Neural progenitor cell (in vitro differentiated cells): ENCODE measurements at places on chromosomes 4 and X. TPM values are rescaled to one million over a fixed set of nuclear protein-coding genes. Genes with fewer than 3 reads are reported as not detected.

NDST4 gene
- 1.2 and 1.5 TPM in 2 replicates for total RNA-seq

DNA sequence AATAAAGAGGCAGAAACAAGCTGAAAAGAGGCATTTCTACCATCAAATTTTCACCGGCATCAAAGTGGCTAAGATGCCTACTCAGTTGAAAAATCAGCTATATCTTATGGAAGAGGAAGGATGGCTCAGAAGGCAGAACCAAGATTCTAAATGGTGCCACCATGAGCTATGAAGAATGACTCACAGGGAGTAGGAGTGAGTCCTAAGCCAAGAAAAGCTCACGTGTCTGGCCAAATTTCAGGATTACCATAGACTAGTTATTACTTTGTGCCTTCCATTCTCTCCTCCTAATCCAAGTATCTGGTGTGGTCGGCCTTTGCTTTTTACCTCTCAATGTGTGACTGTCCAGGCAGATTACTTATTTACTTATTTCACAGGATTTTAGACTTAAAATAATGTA is 54.8 kb downstream of the BMP3 start:
- no peak for DNase-seq

GRCh38 chr4:140152751-140153418 is 1.1 kb downstream of the MAML3 start:
- DNase-seq = peak; percentile 71

DNA sequence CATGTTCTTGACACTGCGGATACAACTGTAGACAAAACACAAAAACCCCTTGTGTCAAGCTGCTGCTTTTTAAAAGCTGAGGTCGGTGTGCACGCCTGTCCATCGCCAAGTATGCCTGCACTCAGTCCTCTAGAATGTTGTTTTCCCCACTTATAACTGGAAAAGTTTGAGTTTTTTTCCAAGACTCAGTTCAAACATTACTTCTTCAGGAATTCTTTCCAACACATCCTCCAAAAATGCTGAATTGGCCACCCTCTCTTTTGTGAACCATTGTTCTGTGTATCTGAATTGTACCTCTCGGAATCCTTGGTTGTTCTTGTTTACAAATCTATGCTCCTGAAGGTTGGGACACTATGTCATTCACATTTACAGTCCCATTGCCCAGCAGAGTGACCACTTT is 94.6 kb downstream of the REELD1 start:
- DNase-seq = no peak

- DNase-seq = no peak
Measured at GRCh38 chr4:12588582-12588981, 895.6 kb downstream of the RAB28 start.

GRCh38 chrX:30577362-30577991 is at the start of gene TASL:
Gene TASL, minus strand, starts transcription at chrX:30577766. Its CDS starts 17,411 bp downstream, at chrX:30560355.
- DNase-seq = no peak

DNA sequence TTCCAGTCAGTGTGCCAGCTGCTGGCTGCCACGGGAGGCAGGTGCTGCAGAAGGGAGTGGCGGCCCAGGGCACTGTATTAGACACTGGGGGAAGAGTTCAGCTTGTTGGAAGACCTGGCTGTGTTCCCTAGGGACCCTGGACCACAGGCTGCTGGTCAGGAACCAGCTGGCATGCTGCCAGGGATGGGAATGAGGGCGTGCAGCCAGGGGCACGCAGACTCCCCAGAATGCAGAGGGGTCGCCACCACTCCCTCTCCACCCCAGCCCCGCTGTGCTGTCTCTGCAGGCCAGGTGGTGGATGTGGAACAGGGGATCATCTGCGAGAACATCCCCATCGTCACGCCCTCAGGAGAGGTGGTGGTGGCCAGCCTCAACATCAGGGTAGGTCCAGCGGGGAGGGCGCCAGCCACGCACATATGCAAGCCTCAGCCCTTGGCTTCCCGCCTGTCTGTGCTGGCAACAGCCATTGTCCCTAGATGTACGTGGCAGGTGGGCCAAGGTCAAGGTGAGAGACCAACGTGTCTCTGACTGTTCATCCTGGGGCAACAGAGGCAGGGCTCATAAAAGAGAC is 12.3 kb downstream of the ABCD1 start:
- DNase-seq = no peak
